ENCODE measurements at places on chromosomes 4 and X.

- DNase-seq = peak; percentile 8
Measured at GRCh38 chrX:118702741-118703140, 24.7 kb upstream of the IL13RA1 start.

GRCh38 chr4:139986689-139987501 lies 167.1 kb downstream of the MAML3 start:
- no peak for DNase-seq

- no peak for DNase-seq
Measured at GRCh38 chr4:78225236-78225635, 168.1 kb downstream of the FRAS1 start.

- DNase-seq = no peak
Measured at GRCh38 chrX:97895751-97896150, 1012.0 kb downstream of the RPA4 start.

DNA sequence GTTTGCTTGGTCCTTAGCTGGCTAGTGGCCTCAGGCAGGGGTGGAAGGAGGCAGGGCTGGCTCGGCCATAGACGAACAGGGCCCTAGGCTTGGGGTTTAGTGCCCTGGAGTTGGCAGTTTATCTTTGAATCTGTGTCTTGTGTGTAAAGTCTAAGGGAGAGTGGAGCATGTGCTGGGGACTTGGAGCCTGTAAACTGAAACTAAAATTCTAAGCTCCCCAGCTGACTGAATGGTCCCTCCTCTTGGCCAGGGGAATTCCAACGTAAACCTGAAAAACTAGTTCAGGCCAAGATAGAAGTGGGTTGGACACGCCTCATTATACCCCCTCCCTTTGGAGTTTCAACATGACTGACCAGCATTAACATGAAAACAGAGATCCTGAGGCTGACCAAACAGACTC lies 46.1 kb upstream of the GPR78 start:
- peak; percentile 97 for DNase-seq

DNA sequence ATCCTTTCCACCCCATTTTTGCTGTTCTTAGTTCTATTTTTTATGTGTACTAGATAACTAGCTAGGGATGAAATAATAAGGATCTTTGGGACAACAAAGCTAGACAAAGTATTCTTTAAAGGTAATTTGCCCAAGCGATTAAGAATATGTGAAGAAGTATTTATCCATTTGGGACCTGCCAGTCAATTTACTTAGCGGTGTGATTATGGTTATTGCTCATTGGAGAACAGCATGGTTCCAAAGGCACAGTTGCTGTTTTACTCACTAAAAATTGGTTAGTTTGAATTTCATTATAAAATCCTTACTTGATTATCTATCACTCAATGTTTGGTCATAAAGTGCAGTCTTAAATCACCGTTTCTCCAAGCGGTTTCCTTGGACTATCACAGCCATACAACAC lies 124.1 kb downstream of the SNCA start:
- DNase-seq = no peak

DNA sequence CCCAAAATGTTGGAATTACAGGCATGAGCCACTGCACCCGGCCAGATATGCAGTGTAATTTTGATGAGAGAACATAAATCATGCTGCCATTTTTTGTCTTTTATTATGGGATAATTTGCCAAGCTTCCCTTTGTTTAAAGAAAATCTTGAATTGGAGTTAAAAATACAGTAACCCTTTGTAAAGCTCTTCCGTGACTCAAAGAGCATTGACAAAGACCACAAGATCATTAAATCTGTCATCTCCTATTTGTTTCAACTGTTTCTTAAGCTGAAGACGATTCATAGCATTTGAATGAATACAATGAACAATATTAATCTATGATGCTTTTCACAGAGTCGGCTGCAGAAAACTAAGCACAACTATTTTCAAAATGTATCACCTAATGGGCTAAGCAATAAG lies 132.6 kb downstream of the ANAPC4 start:
- no peak for DNase-seq

DNA sequence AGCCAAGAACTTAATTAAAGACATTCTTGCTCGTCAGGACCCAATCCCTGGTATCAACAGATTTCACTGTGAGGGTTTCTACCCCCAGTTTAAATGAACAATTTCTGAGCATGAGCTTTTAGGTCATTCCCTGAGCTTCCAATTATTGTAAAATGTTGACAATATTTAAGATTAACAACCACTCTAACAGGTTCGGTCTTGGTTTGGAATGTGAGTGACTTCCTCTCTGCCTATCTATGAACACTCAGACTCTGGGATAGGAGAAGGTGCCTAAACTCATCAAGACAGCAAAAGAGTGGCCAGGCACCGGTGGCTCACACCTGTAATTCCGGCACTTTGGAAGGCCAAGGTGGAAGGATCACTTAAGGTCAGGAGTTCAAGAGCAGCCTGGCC lies 82.9 kb upstream of the TMEM150C start:
- no peak for DNase-seq

DNA sequence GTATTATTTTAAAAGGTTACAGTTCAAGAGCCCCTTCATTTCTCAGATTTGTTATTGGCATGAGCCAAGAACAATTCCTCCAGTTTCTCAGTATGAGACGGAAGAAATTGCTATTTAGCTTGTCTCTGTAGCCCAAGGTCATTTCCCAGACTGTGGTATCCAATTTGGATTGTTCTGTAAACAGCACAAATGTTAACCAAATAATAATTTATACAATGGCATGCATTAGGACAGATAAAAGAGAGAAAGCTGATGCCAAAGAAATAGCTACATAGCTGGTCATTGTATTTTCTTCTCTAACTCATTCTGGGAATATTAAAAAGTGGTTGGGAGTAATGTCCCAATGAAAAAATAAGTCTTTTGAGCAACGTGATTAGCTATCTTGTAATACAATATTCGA lies 134.6 kb upstream of the NPY2R start:
- DNase-seq = no peak

DNA sequence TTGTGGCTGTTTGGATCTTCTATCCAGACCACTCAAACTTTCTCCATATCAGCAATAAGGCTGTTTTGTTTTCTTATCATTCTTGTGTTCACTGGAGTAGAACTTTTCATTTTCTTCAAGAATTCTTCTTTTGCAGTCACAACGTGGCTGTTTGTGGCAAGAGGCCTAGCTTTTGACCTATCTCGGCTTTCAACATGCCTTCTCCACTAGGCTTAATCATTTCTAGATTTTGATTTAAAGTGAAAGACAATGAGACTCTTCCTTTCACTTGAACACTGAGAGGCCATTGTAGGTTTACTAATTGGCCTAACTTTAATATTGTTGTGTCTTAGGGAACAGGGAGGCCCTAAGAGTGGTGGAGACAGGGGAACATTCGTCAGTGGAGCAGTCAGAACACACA lies 19.1 kb downstream of the FGF2 start:
- DNase-seq = no peak

DNA sequence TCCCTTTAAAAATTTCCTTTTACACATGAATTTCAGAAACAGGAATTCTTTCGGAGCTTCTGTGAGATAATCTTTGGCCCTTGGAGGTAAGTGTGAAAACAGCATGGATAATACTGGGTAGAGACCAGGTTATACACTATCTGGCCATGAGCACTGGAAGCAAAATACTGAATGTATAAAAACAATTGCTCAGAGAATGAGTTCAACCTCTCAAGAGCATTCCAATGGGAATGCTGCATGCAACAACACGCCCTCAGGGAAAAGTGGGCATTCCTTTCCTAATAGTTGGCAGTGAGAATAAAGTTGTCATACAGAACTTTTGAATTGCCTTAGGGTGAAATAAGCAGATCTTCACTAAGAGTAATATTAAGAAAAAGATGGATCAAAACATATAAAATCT lies 574.8 kb upstream of the DIPK2B start:
- peak; percentile 93 for DNase-seq

GRCh38 chr4:154877110-154877760 lies 96.2 kb downstream of the RBM46 start:
- peak; percentile 47 for DNase-seq

DNA sequence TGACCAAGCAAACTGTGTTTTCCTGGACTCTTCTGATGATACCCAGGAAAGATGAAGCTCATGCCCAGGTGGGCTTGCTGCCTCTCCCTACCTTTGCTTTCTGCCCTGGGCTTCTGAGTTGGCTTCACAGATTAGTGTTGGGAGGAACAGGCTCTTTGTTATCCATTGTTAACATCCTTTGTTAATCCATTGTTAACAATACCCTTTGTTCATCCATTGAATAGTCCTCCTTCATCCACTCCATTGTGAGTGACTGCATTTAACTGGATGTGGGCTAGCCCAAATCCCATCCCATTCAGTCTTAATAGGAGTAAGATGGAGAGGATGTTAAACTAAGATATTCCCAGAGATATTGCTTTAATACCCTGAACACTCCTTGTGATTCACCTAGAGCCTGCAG lies 199.0 kb upstream of the LNX1 start:
- DNase-seq = no peak

GRCh38 chrX:105375816-105376215 lies 155.3 kb upstream of the TEX13A start:
- peak; percentile 79 for DNase-seq

DNA sequence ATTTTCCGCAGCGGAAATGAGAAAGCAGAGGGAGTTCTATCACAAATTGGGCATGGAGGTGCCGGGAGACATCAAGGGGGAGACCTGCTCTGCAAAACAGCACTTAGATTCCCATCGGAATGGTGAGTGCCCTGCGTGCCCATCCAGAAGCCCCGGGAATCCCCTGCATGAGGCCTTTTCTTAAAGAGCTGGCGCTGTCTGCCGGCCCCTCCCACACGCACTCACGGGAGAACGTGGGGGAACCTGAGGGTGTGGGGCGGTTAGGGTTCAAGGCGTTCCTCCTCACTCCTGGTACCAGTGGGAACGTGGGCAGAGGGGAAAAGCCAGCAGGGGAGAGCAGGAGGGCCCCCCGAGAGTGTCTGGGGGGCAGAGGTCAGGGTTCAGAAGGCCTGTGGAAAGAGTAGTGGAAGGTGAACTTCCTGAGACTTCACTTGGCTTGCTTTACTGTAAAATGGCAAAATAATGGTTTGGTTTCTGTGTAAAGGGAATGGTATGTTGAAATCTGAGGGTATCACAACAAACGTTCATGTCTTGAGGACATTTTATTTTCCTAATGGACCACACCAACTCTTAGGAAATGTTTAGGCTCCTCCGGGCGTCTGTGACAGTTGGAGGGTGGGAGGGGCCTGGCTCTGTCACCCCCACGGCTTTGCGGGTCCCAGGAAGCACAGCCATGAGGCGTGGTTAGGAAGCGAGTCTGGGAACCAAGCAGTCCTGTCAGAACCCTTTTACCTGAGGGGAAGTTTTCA lies 38.0 kb downstream of the PCGF3 start:
- DNase-seq = no peak

DNA sequence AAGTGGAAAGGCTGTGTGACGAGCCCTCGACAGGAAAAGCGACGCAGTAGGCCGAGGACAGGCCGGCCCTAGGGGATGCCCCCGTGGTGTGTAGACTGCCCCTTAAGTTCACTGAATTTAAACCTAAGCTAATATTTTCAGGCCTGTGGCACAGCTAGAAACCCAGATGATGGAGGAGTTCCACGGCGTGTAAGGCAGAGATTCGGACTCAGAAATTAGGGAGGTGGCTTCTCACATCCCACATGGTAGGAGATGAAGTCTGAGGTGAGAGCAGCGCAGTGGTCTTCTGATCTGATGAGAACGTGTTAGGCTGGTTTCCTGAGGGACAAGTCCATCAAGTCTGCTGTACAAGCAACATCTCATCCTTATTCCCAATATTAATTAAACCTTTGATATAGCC lies 7.8 kb downstream of the LRP2BP start:
- DNase-seq = no peak

GRCh38 chrX:568311-568710 lies 62.3 kb upstream of the SHOX start:
- no peak for DNase-seq

DNA sequence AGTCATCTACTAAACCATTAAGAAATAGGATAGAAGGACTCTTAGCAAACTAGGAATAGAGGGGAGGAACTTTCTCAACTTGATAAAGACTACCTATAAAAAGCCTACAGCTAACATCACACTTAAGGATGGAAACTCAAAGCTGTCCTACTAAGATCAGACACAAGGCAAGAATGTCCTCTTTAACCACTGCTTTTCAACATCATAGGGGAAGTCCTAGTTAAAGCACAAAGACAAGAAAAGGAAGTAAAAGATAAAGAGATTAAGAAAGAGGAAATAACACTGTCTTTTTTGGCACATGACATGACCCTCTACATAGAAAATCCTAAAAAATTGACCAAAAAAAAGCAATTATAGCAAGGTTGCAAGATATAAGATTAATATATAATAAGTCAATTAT lies 136.6 kb downstream of the FBXW7 start:
- no peak for DNase-seq

DNA sequence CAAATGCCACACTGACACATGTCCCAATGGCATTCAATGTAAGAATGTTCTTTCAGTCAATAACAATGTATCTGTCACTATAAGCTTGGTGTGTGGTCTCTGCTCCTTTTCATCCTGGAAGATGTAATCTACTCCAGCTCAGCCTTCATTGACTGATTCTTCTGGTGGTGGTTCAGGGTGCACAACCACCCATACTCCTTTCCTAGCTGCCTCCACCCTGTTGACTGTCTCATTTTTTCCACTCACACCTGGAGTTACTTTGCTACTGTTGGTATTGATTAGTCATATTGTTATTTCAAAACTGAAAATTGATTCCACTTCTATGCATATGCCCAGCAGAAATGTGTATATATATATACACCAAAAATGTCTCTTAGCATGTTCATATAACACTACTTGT lies 140.5 kb downstream of the ASB9 start:
- DNase-seq = no peak

GRCh38 chr4:170047771-170048354 lies 21.7 kb upstream of the MFAP3L start:
- DNase-seq = peak; percentile 25

GRCh38 chrX:75625232-75625631 lies 102.4 kb upstream of the ZDHHC15 start:
- no peak for DNase-seq

GRCh38 chr4:98433691-98434090 lies 172.5 kb downstream of the RAP1GDS1 start:
- DNase-seq = no peak

DNA sequence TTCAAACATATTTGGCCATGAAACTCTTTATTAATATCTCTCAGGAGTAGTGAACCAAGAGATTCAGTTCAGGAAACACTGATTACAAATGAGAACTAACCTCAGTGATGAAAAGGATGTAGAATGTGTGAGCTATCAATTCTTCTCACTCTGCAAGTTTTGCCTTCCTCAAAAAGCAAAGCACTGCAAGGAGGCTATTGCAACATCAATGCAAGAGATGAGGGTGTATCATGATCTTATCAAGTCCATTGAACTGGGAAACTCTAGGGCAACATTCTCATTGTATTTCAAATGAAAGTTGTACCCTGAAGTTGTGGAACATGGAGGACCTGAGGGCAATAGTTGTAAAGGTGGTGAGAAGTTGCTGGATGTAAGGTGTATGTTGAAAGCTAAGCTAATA lies 56.4 kb upstream of the VEGFC start:
- peak; percentile 41 for DNase-seq

GRCh38 chr4:152162331-152162697 lies 373.6 kb downstream of the FBXW7 start:
- no peak for DNase-seq

- no peak for DNase-seq
Measured at GRCh38 chr4:8603931-8604330, 11.4 kb downstream of the CPZ start.

- no peak for DNase-seq
Measured at GRCh38 chrX:2679534-2680485, 11.3 kb upstream of the CD99 start.

Measured in mammary epithelial cell (primary cell).